ENCODE measurements at places on chromosomes 7 and 10.

GRCh38 chr7:119737390-119737789 lies 535.6 kb upstream of the KCND2 start:
- DNase-seq = no peak

DNA sequence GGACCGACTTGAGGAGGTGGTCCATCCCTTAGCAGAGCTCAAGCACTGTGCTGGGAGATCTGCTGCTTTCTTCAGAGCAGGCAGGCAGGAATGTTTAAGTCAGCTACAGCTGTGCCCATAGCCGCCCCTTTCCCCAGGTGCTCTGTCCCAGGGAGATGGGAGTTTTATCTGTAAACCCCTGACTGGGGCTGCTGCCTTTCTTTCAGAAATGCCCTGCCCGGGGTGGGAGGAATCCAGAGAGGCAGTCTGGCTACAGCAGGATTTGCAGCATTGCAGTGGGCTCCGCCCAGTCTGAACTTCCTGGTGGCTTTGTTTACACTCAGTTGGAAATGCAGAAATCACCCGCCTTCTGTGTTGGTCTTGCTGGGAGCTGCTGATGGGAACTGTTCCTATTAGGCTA lies 51.2 kb upstream of the SEMA3A start:
- no peak for DNase-seq

DNA sequence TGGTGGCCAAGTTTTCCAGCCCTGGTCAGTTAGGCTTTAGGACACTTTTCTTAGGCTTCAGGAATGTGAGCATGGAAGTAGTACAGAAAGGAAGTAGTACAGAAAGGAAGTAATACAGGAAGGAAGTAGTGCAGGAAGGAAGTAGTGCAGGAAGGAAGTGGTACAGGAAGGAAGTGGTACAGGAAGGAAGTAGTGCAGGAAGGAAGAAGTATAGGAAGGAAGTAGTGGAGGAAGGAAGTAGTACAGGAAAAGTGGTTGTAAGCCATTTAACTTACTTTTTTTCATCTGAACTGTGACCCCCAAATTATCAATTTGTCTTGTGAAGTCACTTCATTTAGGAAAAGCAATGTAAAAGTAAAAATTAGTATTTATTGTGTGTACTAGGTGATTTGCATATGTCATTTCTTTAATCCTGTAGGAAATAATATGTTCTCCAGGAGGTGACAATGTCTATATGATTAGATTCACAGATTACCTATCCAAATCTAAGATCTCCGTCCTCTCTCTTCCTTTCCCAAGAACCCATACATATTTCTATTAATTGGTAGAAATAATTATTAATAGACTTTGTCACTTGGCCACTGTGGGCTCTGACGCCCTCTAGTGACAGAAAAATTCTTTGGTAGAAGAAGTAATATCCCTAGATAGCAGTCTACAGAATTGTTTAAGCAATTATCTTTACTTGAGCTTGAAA lies 3.9 kb upstream of the FAS start:
- no peak for DNase-seq

DNA sequence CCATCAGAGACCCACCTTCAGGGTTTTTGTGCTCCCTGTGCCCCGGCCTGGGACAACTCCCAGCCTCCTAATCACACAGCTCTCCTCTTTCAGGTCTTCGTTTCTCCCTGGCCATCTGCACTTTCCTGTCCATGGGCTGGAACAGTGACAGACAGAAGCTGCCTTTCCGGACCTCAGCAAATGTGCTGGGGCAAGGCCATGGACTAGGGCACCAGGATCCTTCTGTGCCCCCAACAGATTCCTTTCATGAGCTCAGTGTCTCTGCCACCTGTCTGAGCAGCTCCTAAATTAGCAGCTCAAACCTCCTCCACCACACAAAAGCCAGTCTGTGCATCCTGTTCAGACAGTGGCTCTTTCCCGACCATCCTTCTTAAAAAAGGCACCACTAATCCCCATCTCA lies 41.9 kb upstream of the FRMD4A start:
- DNase-seq = no peak

GRCh38 chr10:22414146-22414545 lies 68.8 kb downstream of the SPAG6 start:
- no peak for DNase-seq

Measured in amygdala (tissue), 56 donors.